ENCODE measurements at places on chromosomes 13 and 19.

DNA sequence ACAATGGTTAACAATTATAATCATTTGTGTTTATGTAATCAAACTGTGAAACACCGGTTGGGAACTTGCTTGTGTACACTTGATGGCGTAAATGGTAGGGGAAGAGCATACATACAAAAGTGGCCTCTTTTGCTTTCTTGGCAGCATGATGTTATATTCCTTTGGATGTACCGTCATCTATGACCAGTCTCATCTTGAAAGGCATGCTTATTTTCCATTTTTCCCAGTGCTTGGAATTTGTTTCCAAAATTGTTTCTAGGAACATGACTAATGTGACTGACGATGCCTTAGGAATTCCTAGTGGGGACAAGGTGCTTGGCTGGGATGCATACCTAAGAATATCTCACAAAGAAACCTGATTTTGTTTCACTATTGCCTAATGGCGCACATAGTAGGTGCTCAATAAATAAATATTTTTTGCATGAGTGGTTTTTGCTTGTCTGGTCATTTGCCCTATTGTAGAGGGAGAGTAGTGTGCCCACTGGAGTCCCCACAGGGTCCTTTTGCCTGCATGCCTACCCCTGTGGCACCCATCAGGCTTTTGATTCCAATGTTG is 45.5 kb downstream of the SAE1 start:
- DNase-seq = no peak

DNA sequence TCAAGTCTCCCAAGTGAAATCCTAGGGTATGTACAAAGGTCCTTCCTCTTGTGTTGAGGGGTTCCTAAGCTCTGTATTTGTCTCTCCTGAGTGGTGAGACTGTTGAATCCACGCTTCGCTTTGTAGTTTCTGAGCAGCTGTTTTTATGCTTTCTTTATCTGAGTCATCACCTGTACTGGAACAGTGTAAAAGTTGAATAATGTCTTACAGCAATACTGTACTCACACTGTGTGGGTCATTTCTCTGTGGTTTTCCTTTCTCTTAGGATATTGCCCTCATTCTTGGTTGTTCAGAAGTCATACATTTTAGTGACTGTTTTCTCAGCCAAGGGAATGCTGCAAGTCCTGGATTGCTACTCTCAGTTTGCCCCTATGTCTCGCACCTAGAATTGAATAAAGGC is 1596.6 kb downstream of the SLITRK5 start:
- DNase-seq = no peak

GRCh38 chr13:91592056-91593014 is 193.9 kb downstream of the GPC5 start:
- no peak for DNase-seq

GRCh38 chr13:106491928-106492587 is 43.4 kb downstream of the EFNB2 start:
- no peak for DNase-seq

Data from NCI-H69 (cell line).